Activated CD4-positive, alpha-beta T cell treated with anti-CD3 and anti-CD28 coated beads, Interleukin-2, amount 10 ng/mL, durations not matched to agents 24 days and 14 days (primary cell): ENCODE measurements at places on chromosomes 1 and 21. TPM values are rescaled to one million over a fixed set of nuclear protein-coding genes. Genes with fewer than 3 reads are reported as not detected.

DNA sequence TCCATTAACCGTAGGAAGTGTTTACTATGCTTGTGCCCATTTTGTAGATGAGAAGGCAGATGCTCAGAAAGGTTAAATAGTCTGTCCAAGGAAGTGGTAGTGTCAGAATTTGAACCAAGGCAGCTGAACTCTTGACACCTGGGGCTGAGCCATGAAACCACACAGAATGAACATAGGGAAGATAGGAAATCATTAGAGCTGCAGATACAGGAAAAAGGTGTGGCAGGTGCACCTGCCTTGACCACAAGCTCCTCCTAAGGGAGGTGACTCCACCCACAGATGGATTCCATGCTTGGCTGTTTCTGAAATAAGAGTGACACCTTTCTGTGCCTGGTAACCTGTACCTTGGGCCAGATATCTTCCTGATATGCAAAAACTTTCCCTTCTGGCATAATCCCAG, 69.9 kb upstream of the IGSF21 start:
- DNase-seq = no peak

GRCh38 chr1:203675596-203676347, 49.1 kb downstream of the ATP2B4 start:
- peak; percentile 82 for DNase-seq

DNA sequence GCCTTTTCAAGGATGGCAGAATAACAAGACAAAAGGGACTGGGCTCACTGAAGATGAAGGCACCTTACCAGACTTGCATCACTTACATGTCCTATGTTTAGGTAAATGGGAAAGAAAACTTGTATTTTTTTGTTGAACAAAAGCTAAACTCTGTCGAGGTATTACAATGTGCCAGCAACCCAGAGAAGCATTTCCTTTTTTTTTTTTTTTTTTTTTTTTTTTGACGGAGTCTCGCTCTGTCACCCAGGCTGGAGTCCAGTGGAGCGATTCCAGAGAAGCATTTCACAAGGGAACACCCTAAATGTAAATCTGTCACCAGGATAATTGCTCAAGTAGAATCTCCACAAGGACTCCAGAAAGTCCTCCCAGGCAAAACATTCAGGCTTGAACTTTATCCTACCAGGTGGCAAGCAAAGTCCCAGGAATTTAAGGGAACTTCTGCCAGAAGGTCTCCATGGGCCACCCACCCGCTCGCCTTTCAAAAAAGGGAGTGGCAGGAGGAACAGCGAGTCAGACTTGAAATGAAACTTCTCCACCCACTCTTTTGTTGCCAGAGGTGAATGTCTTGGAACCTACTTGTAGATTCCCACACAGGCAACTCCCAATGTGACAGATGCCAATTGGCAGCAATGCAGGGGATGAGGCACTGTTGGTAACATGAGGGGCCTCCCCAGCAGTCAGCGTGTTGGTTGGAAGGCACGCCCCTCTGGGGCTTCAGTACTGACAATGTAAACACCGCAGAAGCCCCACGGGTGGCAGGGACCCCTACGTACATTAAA, 125.0 kb downstream of the TIAM1 start:
- DNase-seq = no peak

- no peak for DNase-seq
Observed at GRCh38 chr1:234313171-234313570, 60.1 kb upstream of the COA6 start.

BRINP3 gene
- total RNA-seq = not detected in 2 replicates

GJA5 gene
- total RNA-seq = not detected in 2 replicates

HMGN2 gene
- total RNA-seq = 528 and 545 TPM in 2 replicates

ZYG11A gene
- total RNA-seq = 0.12 and 0.17 TPM in 2 replicates

TFF2 gene
- total RNA-seq = not detected in 2 replicates

TMEM59 gene
- 99.3 and 127 TPM in 2 replicates for total RNA-seq

GRCh38 chr1:234093741-234094140, 189.3 kb downstream of the SLC35F3 start:
- no peak for DNase-seq

UMODL1 gene
- total RNA-seq = not detected in 2 replicates

DNA sequence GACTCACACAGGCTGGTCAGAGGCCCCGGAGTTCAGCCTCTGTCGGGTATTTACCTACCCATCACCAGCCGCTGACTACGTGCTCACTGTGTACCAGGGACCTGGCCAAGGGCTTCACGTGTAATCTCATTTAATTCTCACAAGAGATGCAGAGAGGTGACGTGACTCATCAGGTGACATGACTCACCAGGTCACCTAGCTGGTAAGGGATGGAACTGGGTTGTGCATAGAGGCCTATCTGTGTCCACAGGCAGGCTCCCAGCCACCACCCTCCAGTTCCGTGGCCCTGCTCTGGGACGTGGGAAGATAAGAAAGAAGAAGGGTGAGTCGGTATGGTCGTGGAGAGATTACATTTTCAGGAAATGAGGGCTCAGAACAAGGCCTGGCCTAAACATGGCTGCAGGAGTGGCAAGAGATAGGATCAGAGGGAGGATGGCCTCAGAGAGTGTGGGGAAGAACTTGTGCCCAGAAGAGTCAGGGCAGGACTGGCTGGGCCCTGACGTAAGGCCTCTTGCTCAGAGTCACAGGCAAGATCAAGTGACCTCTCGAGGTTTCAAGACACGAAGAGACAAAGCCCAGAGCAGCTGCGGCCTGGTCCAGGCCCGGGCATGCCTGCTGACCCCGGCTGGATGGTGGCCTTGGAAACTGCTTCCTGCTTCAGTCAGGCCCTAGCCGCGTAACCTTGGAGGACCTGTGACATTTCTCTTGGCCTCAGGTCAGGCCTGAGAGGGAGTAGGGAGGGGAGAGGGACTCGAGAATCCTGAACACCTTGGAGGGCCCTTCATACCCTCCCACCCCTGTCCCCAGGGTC, 52.7 kb upstream of the WASF2 start:
- no peak for DNase-seq

DNA sequence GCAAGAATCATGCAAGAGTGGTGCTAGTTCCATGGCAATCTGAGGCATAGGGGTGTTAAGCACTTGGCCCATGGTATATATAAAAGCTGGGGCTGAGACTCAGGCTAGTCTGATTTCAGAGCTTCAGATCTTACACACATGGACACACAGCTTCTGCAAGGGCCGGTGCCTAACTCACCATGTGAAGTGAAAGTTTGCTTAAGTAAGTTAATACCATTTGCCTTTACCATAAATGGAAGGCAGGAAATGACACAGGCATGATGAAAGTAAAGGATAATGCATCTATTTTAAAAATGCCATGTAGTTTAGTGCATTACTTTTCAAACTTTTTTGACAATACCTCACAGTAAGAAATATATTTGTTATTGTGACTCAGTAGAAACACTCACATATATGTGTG, 122.6 kb downstream of the KCNJ6 start:
- no peak for DNase-seq

E2F2 gene
- 30.4 and 33.7 TPM in 2 replicates for total RNA-seq

DNA sequence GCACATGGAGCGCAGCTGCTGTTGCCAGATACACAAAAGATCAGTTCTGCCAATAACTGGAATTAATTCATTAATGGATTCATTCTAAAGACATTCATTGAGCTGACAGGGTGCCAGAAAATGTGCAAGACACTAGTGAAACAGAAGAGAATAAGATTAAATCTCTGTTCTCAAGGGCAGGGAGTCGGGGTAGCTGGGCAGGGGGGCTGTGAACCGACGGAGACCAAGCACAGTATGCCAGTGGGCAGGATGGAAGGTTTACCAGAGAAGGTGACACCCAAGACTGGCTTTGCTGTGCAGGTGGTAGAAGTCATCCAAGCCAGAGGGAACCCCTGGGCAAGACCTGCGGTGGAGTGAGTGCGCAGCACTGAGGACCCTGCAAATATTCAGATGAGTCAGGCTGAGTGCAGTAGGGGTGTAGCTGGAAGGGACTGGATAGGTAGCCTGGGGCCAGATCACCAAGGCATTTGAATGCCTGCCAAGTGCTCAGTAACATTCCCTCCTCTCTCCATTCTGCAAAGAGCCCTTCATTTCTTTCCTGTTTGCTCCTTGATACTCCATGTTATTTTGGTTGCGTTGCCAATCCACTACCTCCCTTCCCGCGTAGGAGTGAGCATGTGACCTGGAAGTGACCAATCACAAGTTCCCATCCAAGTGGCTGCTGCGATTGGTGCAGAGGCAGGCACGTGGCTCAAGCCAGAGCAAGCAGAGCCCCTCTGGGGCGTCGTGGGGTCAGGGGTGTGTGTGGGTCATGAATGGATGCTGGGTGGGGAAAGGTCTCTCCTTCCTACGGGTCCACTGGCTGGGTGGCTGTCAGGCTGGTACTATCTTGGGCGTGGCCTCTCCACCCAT, 413.1 kb downstream of the PTPRU start:
- no peak for DNase-seq

DNA sequence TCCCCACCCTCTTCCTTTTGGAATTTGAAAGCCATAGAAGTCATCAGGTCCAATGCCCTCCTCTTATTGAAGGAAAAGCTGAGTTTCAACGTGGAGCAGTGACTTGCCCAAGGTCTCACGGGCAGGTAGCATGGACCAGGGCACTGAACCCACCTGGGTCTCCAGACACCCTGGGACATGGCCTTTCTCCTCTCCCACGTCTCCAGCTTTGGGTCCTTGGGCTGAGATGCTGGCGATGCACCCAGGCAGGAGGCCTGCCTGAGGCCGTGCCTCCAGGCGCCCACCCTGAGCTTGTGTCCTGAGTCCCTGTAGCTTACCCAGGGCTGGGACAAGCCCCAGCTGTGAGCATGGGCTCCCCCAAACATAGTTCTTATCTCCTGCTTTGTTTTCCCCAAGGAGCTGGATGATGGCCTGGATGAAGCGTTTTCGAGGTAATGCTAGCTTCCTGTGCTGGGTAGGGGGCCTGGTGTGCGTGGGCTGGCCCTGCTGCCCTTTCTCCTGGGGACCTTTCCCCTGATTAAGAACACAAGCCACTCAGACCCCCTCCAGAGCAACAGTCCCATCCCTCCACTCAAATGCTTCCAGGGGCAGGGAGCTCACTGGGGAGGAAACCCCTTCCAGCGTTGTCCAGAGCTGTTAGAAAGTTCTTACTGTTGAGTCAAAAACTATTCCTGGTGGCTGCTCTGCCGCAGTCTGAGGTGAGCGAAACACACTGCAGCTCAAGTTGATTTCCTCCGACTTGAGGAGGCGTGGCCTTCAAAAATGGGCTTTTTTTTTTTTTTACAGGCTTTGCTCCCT, 21.6 kb downstream of the LDLRAP1 start:
- DNase-seq = peak; percentile 81

GRCh38 chr1:180194546-180195207, 35.4 kb upstream of the LHX4 start:
- no peak for DNase-seq

OR10Z1 gene
- not detected in 2 replicates for total RNA-seq

DNA sequence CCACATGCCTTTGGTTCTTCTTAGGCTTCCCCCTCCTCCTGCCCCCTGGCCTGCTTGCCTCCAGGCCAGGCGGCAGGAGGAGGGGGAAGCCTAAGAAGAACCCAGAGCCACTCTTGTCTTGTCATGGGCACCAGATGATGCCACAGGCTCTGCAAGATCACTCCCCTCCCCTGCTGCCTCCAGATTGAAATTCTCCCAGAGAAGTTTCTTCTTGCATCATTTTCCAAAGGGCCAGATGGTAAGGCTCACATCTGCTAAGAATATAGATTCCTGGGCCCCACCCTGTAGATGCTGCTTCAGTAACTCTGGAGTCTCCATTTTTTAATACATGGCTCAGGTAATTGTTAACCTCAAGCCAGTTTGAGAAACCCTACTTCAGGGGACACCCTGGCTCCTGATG, 60.8 kb downstream of the FAM163A start:
- DNase-seq = no peak

DNA sequence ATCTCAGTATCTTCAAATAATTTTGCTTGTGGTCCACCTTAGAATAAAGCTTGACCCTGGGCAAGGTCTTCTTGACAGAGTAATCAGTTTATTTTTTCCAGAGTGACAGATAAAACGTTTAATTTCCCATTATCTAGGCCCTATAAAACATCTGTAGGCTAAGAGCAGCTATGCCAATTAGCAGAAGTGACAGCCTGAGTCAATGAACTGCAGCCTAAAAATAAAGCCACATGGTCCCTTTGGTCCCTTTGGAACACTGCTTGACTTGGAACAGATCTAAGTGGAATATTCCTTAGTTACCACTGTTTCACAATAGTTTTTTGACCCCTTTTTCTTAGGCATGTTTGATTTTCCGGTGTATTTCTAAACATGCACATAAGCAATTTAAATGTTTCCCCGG, 6.3 kb upstream of the RGS13 start:
- no peak for DNase-seq

DNA sequence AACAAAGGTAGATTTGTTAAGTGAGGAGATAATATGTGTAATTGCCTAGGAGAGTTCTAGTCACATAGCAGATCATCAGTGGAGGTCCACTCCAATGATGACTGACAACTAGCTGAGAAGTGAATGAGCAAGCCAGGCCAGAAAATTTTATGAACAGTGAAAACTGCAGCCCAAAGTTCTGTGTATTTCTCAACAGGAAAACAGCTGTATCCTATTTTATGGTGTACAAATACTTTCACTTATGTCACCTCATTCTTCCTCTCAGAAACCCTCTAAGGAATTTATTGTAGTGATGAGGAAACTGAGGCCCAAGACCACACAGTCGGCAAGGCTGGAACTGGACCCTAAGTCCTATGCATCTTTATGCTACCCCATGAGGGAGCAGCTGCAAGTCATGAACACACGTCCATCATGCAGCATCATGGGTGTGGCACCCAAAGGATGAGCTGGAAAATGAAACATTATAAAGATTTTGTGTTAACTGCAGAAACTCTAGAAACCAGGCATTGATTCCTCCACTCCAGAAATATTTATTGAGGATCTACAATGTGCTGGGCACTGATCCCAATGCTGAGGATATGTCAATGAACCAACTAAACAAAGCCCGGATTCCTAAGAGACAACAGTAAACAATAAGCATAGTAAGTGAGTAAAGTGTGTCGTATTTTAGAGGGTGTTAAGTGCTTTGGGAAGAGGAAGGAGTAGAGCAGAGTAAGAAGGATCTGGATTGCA, 99.5 kb upstream of the DUSP10 start:
- DNase-seq = no peak

DNA sequence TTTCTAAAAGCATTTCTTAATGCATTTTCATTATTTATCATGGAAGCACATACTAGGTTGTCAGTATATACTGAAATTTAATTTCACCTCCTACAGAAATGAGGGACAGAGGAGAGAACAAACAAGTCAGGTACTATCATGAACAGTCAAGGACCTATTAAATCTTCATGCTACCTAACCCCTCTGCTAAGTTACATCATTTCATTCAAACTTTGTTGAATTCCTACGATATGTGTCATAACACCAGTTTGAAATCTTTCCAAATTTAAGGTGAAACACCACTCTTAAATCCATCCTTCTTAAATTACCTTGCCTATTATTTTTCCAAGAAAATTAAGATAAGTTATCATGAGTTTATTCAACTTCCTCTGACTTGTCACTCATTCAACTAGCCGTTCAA, 78.9 kb downstream of the DENND1B start:
- DNase-seq = no peak
